ENCODE measurements at places on chromosomes 16 and 17. TPM values are rescaled to one million over a fixed set of nuclear protein-coding genes. Genes with fewer than 3 reads are reported as not detected.

BANP gene
- total RNA-seq: 39.3 TPM

KRT15 gene
- total RNA-seq: 0.59 TPM

ZDHHC7 gene
- 56.9 TPM for total RNA-seq

ZPBP2 gene
- not detected for total RNA-seq

ST6GALNAC2 gene
- 1.7 TPM for total RNA-seq

ACE gene
- total RNA-seq: 7.6 TPM

CCL16 gene
- total RNA-seq: not detected

PRR29 gene
- total RNA-seq: 0.63 TPM

TP53TG3B gene
- not detected for total RNA-seq

SEPTIN12 gene
- total RNA-seq: not detected

SLX1B gene
- total RNA-seq: 39.3 TPM

TMEM238L gene
- not detected for total RNA-seq

ZDHHC1 gene
- total RNA-seq: 10.3 TPM

TP53TG3C gene
- total RNA-seq: not detected

HOXB1 gene
- 4.5 TPM for total RNA-seq

GHDC gene
- total RNA-seq: 24.3 TPM

SYNRG gene
- 8.2 TPM for total RNA-seq

Data from H7 (cell line).